ENCODE measurements at places on chromosomes 2 and 18. TPM values are rescaled to one million over a fixed set of nuclear protein-coding genes. Genes with fewer than 3 reads are reported as not detected.

KIF5C gene
- total RNA-seq, result 0.92 TPM

PROM2 gene
- total RNA-seq, result 5.6 TPM

- no peaks in the 10 kb centered on the region for H3K27me3 ChIP-seq
- no peak for DNase-seq
- no peak overlapping the region for H3K27ac ChIP-seq
- H3K4me3 ChIP-seq, result no peak overlapping the region
Observed at GRCh38 chr2:205060269-205060668, 515.0 kb downstream of the PARD3B start.

UGT1A5 gene
- 0.10 TPM for total RNA-seq

DNA sequence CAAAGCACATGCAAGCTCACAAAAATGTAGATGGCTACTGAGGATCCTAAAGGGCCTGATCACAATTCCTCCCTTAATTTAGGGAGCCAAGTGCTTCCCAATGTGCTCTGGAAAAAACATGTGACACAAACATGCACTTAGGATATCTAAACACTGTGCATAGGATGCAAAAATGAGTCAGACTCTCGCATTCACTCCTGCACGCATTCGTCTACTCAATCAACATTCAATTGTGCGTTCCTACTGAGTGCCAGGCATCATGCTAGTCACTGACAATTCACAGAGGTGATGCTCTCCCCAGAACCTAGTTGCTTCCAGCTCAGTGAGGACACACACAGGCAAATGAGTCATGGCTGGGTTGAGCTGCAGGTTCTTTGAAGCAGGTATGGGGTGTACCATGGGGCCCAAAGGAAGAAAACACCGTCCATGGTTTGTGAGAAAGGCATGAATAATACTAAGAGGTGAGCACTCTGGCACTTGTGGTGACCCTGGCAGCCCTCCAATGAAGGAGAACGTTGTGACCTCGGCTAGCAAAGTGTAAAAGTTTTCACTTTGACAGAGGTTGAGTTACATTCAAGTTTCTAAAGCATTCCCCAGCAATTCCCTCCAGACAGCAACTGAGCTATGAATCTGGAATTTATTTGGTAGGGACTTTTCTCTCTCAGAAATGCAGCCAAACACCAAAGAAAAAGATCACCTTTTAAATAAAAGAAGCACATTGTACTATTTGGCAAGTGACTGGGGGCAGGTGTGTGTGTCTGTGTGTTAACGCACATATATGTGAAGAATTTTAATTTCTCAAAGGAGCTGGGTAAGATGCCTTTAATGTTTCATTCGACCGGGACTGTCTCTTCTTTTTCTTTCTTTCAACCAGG, 173.3 kb downstream of the ALPK2 start:
- H3K27me3 ChIP-seq, result no peaks in the 10 kb centered on the region
- H3K36me3 ChIP-seq, result no peaks in the 10 kb centered on the region
- H3K4me1 ChIP-seq, result no peaks in the 10 kb centered on the region
- H3K27ac ChIP-seq, result no peak overlapping the region

DNA sequence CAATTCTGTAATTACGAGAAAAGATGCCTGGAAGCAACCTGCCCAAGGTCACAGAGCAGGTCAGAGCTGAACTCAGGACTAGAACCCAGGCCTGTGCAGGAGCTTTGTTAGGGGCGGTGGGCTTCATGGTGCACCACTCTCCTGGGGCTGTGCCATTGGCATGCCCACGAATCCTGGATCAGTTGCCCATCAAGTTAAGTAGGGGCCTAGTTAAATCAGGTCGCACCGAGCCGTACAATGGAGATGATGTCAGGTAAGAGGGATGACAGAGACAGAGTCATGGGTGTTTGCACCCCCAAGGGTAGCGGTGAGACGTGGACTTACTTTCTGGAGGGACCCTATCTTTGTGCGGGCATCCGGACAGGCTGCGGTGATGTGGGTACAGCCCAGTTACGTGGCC, 172.6 kb upstream of the PXDN start:
- no peak overlapping the region for H3K4me3 ChIP-seq
- no peaks in the 10 kb centered on the region for H3K27me3 ChIP-seq
- H3K27ac ChIP-seq, result no peak overlapping the region

GRCh38 chr2:131493199-131493968, 1.2 kb upstream of the MZT2A start:
- peak overlapping the region; percentile 86 for H3K27ac ChIP-seq
- H3K4me1 ChIP-seq, result peaks cover 28% of the 10 kb centered on the region
- no peaks in the 10 kb centered on the region for H3K27me3 ChIP-seq
- DNase-seq, result no peak
- peaks cover 5% of the 10 kb centered on the region for H3K36me3 ChIP-seq

- no peaks in the 10 kb centered on the region for H3K27me3 ChIP-seq
- no peaks in the 10 kb centered on the region for H3K4me1 ChIP-seq
- no peaks in the 10 kb centered on the region for H3K36me3 ChIP-seq
Observed at GRCh38 chr18:40984856-40985255, 970.2 kb upstream of the PIK3C3 start.

NOSTRIN gene
- 26.4 TPM for total RNA-seq

- H3K27ac ChIP-seq, result no peak overlapping the region
- no peaks in the 10 kb centered on the region for H3K27me3 ChIP-seq
- H3K36me3 ChIP-seq, result no peaks in the 10 kb centered on the region
Observed at GRCh38 chr2:128769457-128770142, 450.9 kb upstream of the HS6ST1 start.

- no peak for DNase-seq
- H3K27ac ChIP-seq, result no peak overlapping the region
- H3K27me3 ChIP-seq, result no peaks in the 10 kb centered on the region
- no peaks in the 10 kb centered on the region for H3K36me3 ChIP-seq
- no peaks in the 10 kb centered on the region for H3K4me1 ChIP-seq
Observed at GRCh38 chr2:4528773-4529172, 825.4 kb downstream of the DCDC2C start.

LRRC30 gene
- not detected for total RNA-seq

- H3K27ac ChIP-seq, result peak overlapping the region; percentile 99
- H3K4me1 ChIP-seq, result peaks cover 36% of the 10 kb centered on the region
- H3K4me3 ChIP-seq, result peak overlapping the region; percentile 91
- H3K36me3 ChIP-seq, result no peaks in the 10 kb centered on the region
Observed at GRCh38 chr2:55048508-55049042, 1.7 kb downstream of the RTN4 start.

INHA gene
- total RNA-seq, result 0.37 TPM

- peak overlapping the region; percentile 42 for H3K27ac ChIP-seq
- no peaks in the 10 kb centered on the region for H3K27me3 ChIP-seq
- H3K36me3 ChIP-seq, result no peaks in the 10 kb centered on the region
Observed at GRCh38 chr2:1707771-1708418, 36.4 kb downstream of the PXDN start.

DNA sequence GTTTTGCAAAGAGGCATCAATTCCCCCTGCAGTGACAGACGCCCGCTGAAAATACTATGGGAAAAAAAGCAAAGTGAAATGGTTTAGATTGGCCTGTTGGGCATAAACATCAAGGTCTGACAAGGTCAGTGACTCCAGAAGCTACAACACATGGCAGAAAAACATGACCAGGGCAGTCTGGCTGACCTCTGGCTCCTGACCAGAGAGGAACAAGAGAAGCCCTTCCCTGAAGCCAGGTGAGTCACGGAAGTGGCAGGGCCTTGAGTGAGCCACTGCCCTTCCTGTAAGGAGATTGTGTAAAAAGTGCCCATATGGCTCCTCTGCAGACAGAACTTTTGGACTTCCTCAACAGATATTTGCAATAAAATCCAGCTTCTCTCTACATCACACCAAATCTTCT, 72.0 kb downstream of the DNER start:
- no peaks in the 10 kb centered on the region for H3K4me1 ChIP-seq
- DNase-seq, result no peak
- no peaks in the 10 kb centered on the region for H3K27me3 ChIP-seq
- no peaks in the 10 kb centered on the region for H3K36me3 ChIP-seq
- no peak overlapping the region for H3K27ac ChIP-seq

TXNDC2 gene
- total RNA-seq, result 0.09 TPM

GRCh38 chr2:152542337-152542994, 174.8 kb downstream of the PRPF40A start:
- no peaks in the 10 kb centered on the region for H3K27me3 ChIP-seq
- peak overlapping the region; percentile 9 for H3K27ac ChIP-seq
- peaks cover 5% of the 10 kb centered on the region for H3K36me3 ChIP-seq
- no peak for DNase-seq

CFC1 gene
- total RNA-seq, result not detected

GRCh38 chr2:218360453-218360852, 3.8 kb downstream of the CATIP start:
- H3K4me3 ChIP-seq, result no peak overlapping the region
- H3K27me3 ChIP-seq, result no peaks in the 10 kb centered on the region
- H3K36me3 ChIP-seq, result no peaks in the 10 kb centered on the region
- no peak for DNase-seq
- H3K4me1 ChIP-seq, result peaks cover 67% of the 10 kb centered on the region

FLACC1 gene
- 2.0 TPM for total RNA-seq

DAW1 gene
- 7.7 TPM for total RNA-seq

PLEK gene
- 20.2 TPM for total RNA-seq

ALLC gene
- not detected for total RNA-seq

DNA sequence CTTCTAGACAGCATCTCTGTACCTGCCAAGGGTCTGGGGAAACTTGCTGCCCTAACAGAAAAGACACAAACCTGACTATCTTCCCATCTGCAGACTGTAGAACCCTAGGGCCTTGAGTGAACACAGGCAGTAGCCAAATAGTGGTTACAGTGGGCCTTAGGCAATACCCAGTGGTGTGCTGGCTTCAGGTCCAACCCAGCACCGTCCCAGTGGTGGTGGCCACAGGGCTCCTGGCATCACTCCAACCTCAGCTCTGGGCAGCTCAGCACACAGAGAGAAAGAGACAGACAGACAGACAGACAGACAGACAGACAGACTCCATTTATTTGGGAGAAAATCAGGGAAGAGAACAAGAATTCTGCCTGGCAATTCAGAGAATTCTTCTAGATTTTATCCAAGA, 29.3 kb upstream of the UPP2 start:
- H3K4me1 ChIP-seq, result no peaks in the 10 kb centered on the region
- H3K4me3 ChIP-seq, result no peak overlapping the region
- H3K36me3 ChIP-seq, result no peaks in the 10 kb centered on the region
- DNase-seq, result no peak
- no peaks in the 10 kb centered on the region for H3K27me3 ChIP-seq

GRCh38 chr2:74063486-74063885, 78.8 kb downstream of the TET3 start:
- no peaks in the 10 kb centered on the region for H3K36me3 ChIP-seq
- H3K4me3 ChIP-seq, result no peak overlapping the region
- H3K4me1 ChIP-seq, result no peaks in the 10 kb centered on the region
- DNase-seq, result no peak
- H3K27me3 ChIP-seq, result no peaks in the 10 kb centered on the region
- H3K27ac ChIP-seq, result no peak overlapping the region

DNA sequence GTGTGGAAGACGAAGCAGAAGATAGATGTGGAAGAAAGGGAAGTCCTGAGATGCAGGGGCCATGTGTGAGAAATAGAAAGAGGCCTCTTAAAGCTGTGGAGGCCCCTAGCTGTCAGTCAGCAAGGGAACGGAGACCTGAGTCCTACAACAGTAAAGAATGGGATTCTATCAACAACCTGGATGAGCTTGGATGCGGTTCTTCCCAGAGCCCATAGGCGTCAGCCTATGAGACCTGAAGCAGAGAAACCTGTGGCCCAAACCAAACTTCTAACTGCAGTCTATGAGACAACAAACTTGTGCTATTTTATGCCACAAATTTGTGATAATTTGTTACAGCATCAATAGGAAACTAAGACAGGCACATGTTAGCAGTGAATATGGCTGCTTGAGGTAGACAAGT, 583.7 kb downstream of the ADCYAP1 start:
- DNase-seq, result no peak
- no peak overlapping the region for H3K27ac ChIP-seq
- H3K27me3 ChIP-seq, result no peaks in the 10 kb centered on the region
- no peak overlapping the region for H3K4me3 ChIP-seq
